SJCRH30 (cell line): ENCODE measurements at places on chromosomes 6 and 20.

- peak; percentile 15 for DNase-seq
Observed at GRCh38 chr6:6556738-6557503, 31.6 kb upstream of the LY86 start.

GRCh38 chr6:168909288-168909687 is 344.4 kb downstream of the THBS2 start:
- DNase-seq: no peak

DNA sequence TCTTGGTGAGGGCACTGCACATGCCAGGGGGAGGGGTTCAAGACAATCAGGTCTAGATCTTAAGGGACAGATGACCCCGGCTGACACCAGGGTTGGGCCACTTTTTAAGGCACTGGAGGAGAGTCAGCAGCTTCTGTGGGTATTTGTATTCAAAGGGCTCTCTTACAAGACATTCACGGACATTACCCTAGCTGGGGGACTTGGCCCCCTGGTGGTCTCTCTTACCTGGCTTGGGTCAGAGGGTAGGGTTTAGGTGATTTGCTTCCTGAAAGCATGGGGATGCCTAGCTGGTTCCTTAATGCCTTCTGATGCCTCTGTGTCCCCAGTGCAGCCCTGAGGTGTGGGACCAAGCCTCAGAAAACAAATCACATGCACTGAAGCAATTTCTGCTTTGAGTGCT is 354.7 kb downstream of the CDC5L start:
- DNase-seq: no peak

DNA sequence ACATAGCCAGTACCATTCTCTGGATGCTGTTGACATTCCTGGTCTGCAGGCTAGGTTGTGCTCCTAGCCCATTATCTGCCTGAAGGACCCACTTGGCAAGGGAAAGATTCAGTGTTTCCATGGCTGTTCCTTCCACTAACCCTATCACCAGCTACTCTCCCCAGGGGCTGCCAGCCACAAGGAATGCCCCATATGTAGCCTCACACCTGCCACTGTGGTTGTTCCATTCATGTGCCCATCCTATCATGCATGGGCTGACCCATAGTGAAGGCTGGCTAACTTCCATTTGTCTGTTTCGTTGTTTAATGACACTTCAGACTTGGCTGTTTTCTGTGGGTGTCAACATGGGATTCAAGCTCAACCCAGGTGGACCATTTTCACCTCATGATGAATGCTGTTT is 25.6 kb upstream of the HLA-A start:
- DNase-seq: no peak

GRCh38 chr20:38418509-38419204 is 16.5 kb downstream of the SNHG17 start:
- peak; percentile 59 for DNase-seq

DNA sequence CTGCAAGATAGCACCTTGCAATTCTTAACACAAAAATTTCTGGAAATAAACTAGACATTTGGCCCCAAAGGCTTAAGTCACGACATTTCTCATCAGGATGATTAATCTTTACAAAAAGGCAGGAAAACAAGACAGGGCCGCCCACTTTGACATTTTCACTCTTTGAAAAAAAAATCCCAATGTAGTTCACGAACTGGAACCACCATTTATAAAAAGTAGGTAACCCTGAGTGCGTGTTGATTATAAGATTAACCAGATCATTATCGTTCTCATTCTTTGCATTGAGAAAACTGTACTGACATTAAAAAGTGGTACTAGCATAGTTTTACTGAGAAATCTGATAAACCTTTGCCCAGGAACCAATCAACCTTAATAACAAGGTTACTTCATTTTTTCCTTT is 108.8 kb downstream of the HUS1B start:
- DNase-seq: no peak

DNA sequence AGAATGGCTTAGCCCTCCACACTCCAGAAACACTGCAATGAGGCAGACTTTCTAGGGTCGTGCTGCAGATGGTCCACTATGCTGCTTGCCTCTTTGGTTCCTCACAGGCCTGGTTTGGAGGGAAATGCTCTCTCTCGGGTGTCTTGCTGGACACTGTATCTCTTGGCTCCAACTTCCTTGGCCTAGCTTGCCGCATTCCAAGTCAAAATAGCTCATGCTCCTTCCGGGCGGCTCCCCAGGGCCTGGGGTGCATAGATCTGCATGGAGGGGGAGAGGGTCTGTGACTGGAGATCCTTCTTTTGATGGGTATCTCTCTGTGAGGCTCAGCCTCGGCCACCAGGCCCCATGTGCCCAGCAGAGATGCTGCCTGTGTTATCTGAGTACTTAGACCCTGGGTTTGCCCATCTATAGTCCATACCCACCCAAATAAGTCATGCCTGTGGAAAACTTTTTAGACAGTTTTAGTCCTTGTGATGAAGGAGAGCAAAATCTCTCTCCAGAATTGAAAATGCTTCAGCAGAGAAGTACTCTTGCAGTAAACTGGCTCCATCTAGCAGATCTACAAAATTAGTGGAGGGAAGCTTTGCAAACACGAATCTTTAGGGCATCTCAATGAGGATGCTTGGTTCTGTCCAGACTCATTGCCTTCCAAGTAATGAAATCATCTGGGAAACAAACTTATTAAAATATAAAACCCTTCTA is 264.1 kb upstream of the RIN2 start:
- DNase-seq: no peak

DNA sequence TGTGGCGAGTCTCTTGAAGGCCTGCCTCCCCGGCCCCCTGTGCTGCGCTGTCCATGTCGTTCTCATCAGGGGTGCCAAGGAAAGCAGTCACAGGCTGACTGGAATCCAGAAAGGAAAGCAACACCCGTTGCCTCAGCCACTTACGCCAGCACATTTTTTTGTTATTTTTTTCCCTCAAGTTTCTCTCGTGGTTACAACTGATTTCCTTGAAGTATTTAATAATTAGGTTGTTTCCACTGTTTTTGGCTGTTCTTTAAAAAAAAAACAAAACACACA is 17.9 kb upstream of the SLC22A1 start:
- no peak for DNase-seq

DNA sequence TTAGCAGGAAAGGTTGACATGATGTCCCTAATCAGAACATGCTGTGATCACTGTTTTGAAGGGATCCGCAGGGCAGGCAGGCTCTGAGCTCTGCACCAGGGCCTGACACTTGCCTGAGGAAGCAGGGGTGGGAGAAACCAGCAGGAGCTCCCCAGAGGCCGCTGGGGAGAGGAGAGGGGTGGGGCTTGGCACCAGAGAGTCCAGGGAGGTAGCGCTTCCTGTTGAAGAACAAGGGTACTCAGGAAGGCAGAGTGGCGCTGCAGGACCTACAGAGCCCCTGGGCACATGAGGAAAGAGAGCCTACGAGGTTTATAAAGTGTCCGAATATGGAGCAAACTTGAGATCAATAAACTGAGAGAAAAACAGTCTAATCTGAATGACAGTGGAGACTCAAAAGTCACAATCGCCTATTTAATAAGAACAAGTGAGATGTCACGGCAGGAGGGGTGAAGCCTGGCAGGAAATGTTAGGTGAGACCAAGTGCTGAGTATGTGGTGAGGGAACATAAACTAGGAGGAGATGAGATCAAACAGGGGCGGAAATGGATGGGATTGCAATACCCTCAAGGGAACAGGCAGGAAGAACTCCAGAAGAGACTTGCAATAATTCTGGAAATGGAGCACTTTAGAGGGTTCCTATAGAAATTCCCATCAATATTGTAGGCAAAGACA is 5.8 kb upstream of the TBXT start:
- no peak for DNase-seq

DNA sequence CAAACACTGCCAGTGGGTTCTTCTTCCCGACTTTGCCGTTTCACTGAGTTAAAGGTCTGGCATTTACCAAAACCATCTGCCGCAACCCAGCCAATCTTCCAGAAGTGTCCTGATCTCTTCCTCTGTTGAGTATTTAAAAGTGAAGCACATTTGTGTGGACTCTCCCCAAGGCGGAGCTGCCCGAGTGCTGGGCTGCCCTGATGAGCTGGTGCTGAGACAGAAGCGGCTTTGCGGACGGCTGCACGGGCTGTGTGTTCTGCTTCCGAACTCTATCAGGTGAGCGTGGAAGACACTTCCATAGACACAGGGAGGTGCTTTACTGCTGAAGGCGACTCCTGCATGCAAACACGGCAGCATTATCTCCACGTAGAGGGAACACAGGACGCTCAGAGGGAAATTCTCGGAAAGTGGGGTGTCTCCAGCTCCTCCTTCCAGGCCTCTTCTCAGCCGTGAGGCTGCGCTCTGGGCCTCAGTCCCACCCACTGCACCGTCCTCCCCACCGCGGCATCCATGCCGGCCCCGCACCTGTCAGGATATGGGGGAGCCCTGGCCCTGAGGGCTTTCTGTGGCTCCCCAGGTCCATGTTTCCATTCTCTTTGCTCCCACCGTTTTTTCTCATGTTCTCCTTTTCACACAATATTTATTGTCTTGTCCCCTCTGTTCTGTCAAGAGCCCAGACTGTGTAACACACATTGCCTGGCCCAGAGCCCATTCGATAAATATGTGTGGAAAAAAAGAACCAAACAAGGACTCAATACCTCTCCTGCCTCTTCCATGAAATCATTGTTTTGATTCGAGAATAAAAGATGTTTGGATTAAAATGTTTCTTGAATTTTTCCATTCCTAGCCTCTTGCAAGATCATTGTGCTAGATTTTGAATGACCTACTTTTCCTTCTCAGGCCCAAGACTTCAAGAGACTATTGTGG is 205.1 kb downstream of the DLL1 start:
- DNase-seq: no peak

GRCh38 chr6:35206346-35206745 is 7.4 kb upstream of the SCUBE3 start:
- no peak for DNase-seq

GRCh38 chr6:127497410-127497809 is 21.7 kb downstream of the MTCL3 start:
- no peak for DNase-seq

GRCh38 chr6:87669051-87669450 is 33.0 kb downstream of the AKIRIN2 start:
- DNase-seq: no peak

DNA sequence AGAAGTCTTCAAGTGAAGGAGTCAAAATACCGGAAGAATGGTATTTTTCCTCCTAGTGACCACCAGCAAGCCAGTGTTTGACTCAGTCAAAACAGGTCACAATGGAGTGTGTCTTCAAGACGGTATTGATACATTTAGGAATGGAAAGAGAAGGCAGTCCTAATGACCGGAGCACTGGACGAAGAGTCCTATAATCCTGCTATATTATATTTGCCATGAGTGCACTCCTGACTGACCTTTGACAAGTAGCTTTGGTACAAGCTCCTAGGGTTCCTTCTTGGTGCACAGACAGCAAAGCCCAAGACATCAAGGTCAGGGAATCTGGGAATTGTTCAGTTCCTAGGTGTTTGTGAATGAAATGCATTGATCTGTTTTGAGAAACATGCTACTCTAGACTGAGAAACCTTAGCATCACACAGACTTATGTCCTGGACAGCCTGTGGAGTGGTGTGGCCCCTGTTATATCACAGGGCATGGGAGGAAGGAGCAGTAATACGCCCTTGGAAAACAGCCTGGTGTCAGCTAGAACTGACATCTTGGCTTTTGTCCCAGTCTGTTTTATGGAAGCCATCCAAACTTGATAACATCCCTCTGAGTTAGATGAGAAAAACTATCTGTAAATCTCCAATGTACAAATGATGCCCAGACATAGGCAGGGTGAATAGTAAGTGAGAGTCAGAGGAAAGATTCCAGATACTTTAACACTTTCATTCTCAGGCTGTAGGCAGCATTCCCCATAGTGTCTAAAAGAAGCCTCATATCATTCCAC is 18.5 kb downstream of the NOX3 start:
- DNase-seq: no peak

DNA sequence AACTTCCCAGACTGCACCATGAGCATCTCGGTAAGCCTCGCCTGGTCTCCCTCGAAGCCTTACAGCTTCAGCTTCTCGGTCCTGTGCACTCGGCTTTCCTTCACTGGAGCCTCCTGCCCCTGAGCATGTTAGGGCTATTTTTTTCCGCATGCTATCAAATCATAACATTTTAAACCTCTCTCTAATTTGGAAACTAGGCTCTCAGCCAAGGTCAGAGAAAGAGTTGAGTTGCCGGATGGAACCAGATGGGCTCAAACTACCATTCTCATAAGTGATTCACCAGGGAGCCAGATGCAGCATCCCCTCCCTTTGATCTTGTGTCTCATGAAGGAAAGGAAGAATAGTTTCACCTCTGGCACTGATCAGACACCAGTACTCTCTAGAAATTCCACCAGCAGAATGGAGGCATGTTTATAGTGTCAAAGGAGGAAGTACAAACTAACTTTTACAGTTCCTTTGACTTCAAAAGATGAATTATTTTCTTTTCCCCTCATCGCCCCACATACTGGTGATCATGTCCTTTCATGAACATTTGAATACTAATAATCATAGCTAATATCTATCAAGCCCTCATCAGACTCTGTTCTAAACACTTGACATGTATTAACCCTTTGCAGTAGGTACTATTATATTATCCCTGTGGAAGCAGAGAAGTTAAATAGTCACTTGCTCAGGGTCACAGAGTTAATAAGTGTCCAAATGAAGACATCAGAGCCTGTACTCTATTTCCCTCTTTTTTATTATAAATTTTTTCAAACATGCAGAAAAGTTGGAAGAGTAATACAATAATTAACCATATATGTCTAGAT is 46.7 kb downstream of the MAP1LC3A start:
- DNase-seq: no peak

DNA sequence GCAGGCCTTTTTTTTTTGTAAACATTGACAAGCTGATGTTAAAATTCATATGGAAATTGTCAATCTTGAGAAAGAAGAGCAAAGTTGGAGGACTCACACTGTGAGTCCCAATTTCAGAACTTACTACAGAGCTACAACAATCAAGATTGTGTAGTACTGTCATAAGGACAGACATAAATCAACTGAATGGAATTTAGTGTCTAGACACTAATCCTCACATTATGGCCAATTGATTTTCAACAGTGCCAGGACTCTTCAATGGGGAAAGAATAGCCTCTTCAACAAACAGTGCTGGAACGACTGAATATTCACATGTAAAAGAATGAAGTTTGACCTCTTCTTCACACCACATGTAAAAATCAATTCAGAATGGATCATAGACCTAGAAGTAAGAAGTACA is 60.8 kb downstream of the TGM2 start:
- no peak for DNase-seq

- DNase-seq: no peak
Observed at GRCh38 chr6:166900956-166901607, 55.3 kb downstream of the RNASET2 start.

DNA sequence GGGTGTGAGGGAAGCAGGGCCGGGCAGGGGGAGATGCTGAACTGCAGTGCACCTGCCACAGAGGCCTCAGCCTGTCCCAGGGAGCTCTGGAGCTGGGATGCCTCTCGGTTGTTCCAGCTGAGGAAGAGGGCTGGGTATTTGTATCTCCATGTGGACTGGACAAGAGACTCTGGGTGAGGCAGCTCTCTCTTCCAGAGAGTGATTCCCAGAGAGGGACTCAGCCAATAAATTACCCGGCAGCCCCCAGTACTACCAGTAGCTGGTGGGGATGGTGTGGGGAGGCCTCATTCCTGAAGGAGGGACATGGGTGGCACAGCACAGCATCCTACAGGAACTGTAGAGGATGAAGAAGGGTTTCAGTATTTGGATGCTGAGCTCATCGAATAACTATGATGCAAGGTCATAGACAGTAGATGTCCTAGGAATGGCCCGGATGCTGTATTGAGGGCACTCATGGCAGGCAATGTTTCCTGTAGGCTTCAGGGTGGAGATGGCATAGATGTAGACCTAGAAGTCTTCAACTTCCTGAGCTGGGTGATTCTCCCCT is 1.4 kb downstream of the FGD2 start:
- DNase-seq: no peak
